ENCODE measurements at places on chromosomes 6 and 20.

GRCh38 chr6:30167101-30167500, 3.8 kb downstream of the TRIM15 start:
- DNase-seq, result no peak

- DNase-seq, result no peak
Measured at GRCh38 chr6:166516251-166516884, 70.1 kb downstream of the RAMACL start.

- no peak for DNase-seq
Measured at GRCh38 chr6:140909156-140909555, 1223.6 kb upstream of the GJE1 start.

DNA sequence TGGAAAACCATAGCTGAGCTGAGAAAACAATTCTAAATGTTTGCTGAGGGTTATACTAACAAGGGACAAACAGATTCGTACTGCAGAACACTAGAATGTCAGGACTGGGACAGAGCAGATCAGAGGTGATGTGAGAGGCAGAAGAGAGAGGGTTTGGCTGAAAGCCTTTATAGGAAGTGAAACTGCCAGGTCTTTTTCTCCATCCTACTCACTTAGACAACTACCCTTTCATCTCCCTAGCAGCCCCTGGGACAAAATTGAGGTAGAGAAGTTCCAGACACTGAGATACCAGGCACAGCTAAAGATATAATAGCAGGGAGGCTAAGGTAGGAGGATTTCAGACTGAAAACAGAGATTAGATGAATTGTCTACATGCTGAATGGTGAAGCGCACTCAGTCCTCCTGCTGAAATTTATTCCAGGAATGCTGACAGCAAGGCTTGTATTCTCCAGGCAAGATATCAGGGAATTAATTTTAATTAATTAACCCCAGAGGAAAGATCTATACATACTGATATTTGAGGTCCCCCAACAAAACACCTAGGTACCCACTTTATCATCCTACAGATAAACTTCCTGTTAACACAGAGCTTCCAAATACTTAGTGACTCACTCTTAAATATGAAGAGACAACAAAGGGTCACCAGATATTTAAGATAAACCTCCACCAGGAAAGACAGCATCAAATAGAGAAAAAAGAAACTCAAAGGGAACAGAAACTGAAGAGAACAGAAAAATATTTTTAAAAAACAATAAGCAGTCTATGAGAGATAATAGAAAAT, 12.6 kb upstream of the EIF2S2 start:
- DNase-seq, result no peak

DNA sequence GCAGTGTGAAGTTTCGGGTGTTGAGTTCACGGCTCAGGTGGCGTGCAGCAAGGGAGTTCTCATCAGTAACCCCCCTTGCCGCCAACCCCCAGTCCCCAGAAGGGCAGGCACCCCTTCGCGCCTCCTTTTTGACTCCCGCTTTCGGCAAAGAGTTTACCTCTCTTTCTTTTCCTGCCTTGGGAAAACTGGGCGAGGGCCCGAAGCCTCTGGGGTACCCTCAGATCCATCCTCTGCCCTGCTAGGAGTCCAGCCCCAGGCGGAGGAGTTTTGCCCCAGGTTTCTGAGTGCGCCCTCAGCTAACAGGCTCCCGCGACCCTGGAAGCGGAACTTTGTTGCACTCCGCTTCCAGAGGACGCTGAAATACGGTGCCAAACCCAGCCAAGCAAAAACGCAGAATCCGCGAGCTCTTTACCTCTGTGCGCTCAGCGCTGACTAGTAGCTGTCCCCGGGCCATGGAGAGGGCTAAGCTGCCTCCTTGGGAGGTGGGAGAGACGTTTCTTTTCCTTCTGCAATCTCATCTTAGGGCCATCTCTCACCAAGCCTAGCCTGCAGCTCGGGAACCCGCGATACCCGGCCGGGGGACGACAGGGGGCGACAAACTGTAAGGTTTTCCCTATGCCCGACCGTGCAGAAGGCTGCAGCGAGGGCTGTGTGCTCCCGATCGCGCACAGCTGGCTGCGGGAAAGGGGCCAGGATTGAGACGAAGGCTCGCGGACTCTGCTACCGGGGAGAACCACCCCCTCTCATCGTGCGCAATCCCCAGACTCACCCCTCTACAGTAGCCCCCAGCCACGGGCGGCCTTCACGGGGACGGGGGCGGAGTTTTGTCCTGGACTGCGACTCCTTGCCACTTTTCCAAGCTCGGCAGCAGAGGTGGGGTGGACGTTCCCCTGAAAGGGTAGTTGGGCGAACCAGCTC, 2.7 kb upstream of the PAX1 start:
- no peak for DNase-seq

DNA sequence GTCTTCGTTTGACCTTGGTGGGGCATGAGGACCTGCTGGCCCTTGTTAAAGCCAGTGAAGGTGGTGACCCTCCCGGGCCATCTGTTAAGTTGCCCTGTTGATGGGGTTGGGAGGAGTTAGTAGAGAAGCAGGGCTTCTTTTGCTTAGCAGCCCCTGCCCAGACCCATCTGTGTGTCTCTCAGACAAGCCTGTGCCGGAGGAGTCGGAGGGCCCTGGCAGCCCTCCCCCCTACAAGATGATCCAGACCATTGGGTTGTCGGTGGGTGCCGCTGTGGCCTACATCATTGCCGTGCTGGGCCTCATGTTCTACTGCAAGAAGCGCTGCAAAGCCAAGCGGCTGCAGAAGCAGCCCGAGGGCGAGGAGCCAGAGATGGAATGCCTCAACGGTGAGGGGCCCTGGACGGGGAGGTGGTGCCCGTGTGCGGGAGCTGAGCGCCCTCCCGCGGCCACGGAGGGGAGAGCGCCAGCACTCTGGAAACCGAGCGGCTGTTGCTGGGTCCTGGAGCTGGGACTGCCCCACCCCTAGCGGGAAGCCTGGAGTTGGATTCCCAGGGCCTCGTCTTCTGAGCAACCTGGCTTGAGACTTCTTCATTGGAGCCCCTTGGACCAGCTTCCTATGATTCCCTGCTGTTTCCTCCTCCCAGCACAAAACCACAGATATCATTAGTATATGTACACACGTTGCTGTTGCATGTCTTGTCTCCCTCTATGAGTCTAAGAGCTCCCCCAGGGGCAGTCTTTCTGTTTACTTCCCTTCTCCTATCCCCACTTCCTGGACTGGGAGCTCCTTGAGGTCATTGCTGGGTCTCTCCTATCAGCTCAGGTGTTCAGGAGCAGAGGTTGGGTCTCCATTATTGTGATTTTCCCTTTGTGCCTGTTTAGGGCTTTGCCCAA, 27.6 kb upstream of the SRF start:
- peak; percentile 63 for DNase-seq

DNA sequence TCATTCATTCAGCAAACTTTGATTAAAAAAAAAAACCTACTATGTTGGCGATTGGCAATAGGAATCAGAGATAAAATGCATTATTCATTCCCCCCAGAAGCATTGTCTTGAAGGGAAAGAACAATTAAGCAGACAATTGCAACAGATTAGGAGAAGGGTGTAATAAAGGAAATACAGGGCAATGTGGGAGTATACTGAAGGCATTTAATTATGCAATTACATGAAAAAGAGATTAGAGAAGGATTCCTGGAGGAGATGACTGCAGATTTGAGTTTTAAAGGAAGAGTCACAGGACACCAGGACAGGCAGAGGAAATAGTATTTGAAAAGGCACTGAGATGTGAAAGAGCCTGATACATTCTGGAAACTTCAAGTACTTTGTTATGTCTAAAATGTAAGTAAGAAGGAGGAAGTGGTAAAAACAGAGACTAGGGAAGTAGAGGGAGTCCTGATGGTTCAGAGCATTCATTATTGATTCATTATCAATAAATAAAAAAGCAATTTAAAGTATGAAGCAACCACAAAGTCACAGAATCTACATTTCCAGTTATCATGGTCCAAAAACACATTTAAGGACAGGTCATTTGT, 43.7 kb downstream of the THEMIS start:
- no peak for DNase-seq

GRCh38 chr20:32477594-32478512, 107.3 kb downstream of the NOL4L start:
- no peak for DNase-seq

DNA sequence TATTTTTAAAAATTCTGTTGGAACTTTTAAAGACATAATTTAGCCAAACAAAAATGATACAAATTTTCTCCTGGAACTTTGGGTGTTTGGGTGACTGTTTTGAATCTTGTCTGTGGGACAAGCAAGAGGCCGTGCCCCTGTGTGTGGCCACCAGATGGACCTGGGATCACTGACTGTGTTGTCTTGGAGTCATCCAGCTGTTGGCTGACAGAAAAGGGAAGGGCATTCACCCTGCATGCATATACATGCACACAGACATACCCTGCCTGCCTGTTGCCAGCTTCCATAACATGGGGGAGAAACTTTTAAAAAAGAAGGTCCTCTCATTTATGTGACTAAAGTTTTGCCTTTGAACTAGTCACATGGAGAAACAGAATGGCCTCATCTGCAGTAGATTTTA, 72.7 kb downstream of the BLOC1S5 start:
- DNase-seq, result no peak

DNA sequence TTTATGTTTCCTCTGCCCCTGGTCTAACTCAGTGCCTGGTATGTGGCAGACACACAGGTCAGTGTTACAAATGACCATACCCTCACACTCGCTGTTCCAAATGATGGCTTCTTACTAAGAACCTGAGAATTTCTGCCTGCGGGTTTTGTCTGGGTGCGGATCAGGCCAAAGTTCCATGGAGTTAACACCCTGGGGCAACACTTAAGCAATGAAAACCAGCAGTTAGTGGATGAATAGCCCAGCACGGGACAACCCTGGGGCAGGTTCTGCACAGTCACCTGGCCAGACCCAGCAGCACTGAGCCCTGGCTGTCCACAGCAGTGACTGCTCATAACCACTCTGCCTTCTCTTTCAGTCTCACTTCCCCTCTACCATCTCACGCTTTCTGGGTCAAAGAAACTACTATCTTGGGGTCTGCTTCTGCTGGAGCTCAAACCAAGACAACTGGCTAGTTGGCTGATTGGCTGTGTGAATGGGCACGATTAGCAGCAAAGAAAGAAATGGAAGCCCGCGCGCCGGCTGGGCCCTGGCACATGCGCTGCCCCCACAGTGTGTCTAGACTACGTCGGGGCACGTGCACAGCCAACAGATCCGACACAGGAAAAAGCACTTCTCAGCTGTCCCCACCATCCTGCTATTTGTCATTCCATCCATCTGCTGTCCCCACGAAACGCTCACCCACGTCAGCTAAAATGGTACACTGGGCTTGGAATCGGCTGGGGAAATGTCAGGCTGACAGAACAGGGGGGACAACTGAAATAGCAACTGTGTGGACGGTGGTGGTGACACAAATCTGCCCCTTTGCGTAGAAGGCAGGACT, 36.6 kb downstream of the MGME1 start:
- no peak for DNase-seq

- no peak for DNase-seq
Measured at GRCh38 chr6:1620504-1621069, 10.9 kb downstream of the FOXC1 start.

All from stimulated activated CD8-positive, alpha-beta memory T cell treated with anti-CD3 and anti-CD28 coated beads, Interleukin-7, amount 100 ng/mL, for 4 hours (primary cell).